ENCODE measurements at places on chromosomes 3 and 15.

- DNase-seq: no peak
Measured at GRCh38 chr15:91473894-91474545, 374.0 kb downstream of the SV2B start.

GRCh38 chr15:26028086-26028740, 165.1 kb upstream of the ATP10A start:
- DNase-seq: no peak

- DNase-seq: no peak
Measured at GRCh38 chr3:41208507-41209220, 9.4 kb downstream of the CTNNB1 start.

DNA sequence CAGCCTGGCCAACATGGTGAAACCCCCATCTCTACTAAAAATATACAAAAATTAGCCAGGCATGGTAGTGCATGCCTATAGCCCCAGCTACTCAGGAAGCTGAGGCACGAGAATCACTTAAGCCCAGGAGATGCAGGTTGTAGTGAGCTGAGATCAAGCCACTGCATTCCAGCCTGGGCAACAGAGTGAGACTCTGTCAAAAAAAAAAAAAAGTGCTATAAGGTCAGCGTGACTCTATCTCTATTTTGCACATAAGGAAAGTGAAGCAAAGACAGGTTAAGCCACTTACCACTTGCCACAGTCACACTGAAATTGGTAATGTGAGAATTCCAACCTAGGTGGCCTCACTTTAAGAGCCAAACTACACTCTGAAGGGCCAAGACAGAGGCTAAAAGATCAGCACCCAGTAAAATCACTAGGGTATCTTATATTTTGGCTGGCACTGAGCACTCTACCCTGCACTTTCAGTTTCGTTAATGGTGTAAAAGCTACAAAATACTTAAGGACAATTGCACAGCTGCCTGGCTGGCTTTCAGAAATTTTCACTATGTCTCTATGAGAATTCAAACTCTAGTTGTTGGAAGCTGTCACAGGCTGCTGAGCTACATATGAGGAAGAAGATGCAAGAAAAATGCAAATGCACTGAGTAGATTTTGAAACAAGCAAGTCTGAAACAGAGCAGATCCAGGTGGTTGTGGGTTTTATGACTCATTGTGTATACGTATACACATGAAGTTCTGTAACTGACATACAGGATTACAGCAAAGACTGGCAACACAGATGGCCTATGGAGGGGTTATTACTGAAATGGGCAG, 32.7 kb downstream of the TRANK1 start:
- no peak for DNase-seq

DNA sequence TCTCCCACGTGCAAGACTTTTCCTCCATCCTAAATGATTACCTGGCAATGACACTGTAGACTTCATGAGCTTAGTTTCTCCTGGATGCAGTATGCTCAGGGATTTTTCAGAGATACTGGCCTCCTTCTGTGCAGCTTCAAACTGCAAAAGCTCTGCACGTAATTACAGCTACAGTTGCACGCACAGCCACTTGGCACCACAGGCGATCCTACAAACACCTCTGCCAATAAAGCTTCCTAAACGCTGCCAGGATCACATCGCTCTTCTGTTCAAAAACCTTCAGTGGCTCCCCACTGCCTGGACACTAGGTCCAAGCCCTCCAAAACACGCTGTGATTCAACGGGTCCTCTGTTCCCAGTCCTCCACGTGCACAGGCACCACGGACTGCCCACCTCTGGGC, 49.5 kb downstream of the NUP210 start:
- no peak for DNase-seq

DNA sequence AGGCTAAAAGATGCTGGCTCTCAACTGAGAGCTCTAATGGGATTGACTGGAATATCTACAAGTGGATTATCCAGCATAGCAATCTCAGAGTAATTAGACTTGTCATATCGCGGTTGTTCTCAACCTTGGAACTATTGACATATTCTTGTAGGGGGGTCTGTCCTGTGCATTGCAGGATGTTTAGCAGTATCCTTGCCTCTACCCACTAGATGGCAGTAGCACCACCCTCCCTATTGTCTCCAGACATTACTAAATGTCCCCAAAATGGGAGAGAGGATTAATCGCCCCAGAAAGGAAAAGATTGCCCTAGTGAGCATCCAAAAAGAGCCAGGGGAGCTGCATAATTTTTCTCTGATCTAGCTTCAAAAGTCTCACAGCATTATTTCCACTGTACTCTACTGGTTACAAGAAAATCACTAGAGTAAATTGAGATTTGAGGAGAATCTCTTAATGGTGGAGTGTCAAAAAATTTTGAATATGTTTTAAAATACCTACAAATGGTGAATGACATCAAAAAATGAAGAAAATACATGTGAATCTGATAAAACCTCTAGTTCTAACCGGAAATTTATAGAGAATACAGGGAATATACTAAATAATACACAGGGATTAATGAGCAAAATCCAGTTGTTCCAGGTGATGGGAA, 388.2 kb upstream of the AGTR1 start:
- DNase-seq: no peak

All from left renal cortex interstitium (tissue), 4 donors.